NCI-H2029 treated with DMSO at 0.1 percent for 48 hours (cell line): ENCODE measurements at places on chromosomes 3 and 15.

DNA sequence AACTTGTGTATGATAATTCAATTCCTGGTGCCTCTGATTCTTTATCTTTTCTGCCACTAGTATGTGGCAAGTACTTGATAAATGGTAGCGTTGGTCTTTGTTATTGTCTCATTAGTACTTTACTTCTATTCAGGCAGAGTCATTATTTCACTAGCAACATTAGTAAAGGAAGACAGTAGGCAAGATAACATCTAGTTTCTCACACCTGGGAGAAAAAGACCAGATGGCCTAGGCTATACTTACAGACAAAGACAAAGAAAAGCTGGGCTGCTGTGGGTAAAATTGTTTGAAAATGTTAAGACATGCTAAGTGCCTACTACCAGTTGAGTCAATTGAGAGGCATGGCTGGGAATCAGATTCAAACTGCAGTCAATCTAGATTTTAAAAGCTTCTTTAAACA is 198.7 kb upstream of the CMC1 start:
- DNase-seq: no peak

DNA sequence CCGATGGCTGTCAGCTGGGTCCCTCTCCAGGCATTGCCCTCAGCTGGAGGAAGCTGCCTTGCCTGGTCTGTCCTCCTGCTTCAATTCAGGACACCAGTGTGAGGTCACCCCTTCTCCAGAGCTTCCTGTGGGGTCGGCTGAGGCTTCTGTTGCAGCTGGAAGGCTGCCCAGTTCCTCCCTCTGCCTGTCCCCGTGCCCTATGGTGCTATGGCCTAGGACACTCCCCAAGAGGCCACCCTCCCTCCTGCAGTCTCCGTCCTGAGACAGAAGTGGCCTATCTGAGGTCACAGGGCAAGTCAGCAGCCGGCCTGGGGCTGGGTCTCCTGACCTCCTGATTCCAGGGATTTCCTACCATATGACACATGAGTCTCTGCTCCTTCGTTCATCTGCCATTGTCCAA is 57.9 kb downstream of the RASGRF1 start:
- DNase-seq: no peak

DNA sequence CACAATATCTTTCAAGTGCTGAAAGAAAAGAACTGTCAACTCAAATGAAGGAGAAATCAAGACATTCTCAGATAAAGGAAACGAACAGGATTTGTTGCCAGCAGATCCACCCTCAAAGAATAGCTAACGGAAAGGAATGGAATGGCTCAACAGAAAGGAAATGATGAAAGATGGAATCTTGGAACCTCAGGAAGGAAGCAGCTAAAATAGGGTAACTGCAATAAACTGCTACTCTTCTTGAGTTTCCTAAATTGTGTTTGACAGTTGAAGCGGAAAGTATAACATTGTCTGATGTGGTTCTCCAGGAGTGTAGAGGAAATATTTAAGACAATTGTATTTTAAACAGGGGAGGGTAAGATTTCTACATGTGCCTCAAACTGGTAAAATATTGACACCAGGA is 22.0 kb downstream of the PRR23E start:
- no peak for DNase-seq

DNA sequence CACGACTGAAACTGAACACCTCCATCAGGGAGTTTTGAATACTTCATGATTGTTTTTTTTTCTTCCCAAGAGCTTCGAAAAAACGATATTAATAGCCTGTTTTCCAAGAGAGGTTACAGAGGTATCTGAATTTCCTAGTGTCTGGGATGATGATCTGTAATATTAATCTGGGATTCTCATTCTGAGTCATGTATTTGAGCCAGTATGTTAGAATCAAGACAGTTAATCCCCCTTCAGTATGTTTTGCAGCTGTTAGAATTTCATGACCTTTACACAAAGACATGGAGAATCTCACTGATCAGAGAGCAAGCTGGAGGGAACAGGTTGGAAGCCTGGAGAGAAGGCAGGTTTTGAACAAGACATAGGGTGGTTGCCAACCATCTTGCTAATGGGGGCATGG is 234.5 kb upstream of the GAP43 start:
- DNase-seq: no peak

- no peak for DNase-seq
These were observed 1045.9 kb downstream of the MCTP2 start for GRCh38 chr15:95277266-95277665.

- DNase-seq: no peak
These were observed 117.5 kb downstream of the PGPEP1L start for GRCh38 chr15:98889930-98890695.

DNA sequence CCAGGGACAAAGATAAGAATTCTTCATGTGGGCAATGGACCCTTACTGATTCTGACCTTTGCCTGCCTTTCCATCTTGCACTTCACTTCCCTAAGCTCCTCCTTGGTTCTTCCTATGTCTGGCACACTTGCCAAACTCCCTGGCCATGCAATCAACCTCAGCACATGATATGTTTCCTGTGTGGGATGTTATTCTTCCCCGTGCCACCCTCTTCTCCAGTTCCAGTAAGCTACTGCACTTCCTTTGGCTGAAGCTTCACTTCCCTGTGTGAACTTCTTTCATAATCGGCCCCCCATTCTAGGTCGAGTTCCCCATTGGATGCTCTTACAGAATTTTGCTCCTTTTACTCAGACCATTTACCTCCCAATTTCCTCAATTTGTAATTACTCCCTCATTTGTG is 10.7 kb upstream of the TASOR start:
- DNase-seq: no peak

DNA sequence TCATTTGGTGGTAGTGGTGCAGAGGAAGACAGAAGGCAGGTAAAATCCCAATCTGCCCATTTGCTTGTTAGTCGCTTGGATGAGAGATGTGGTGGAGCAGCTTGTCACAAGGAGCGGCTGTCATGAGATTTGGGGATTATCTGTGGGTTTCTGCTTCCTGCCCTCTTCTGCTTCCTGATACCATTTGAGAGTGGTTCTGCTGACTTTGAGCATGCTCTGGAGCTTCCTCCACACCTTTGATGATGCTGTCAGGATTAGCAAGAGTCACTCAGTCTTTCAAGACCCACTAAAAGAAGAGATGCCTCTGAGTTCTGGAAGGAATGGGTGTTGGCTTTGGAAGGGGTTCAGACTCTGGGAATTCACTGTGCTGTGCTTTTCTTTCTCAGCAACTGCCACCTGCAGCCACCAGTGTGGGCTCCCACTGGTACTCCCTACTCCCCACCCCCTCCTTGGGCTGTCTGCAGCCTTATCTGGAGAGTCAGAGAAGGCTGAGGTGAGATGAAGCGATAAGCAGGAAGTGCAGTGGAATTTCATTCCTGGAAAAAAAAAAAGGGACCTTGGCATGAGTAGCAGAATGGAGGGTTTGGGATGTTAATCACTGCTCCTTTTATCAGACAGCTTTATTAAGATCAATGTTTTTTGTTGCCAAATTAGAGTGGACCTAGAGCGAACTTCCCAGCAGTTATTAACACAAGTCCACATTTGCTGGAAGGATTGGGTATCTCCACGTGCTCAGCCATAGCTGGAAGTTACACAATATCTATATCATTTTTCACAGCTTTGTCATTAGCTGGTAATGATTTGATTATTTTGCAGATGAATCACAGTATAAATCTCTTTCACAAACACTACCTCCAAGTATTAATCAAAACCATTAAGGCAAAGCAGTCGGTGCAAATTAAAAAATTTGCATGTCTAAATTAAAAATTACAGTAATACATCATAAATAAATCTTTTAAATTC is 233.0 kb upstream of the SATB1 start:
- no peak for DNase-seq

GRCh38 chr15:43107751-43108150 is 1.9 kb upstream of the UBR1 start:
- no peak for DNase-seq

- DNase-seq: no peak
These were observed 32.2 kb downstream of the ANAPC13 start for GRCh38 chr3:134453631-134454030.

GRCh38 chr3:15430624-15431023 is 3.2 kb downstream of the EAF1 start:
- DNase-seq: no peak

DNA sequence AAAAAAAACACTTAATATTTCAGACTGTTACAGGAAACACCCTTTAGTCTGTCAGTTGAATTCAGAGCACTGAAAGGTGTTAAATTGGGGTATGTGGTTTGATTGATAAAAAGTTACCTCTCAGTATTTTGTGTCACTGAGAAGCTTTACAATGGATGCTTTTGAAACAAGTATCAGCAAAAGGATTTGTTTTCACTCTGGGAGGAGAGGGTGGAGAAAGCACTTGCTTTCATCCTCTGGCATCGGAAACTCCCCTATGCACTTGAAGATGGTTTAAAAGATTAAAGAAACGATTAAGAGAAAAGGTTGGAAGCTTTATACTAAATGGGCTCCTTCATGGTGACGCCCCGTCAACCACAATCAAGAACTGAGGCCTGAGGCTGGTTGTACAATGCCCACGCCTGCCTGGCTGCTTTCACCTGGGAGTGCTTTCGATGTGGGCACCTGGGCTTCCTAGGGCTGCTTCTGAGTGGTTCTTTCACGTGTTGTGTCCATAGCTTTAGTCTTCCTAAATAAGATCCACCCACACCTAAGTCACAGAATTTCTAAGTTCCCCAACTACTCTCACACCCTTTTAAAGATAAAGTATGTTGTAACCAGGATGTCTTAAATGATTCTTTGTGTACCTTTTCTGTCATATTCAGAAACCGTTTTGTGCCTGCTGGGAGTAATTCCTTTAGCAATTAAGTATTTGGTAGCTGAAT is 17.9 kb downstream of the TMEM43 start:
- no peak for DNase-seq

DNA sequence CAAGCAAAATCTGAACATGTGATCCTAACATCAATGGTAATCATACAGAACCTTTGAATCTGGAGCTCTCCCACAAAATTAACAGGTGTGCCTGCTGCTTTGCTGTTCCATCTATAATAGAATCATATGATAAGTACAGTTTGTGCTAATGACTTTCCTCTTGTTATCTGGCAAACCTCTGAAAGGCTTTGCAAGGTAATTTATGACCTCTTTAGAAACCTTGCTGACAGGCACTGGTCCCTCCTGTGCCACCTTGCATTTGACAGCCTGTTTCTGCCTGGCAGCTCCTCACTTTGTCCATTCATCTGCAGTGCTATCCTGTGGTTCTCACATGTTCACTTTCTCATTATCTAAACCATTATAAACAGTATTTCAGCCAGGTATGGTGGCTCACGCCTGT is 10.2 kb upstream of the HTR3C start:
- DNase-seq: no peak

- no peak for DNase-seq
These were observed 262.6 kb upstream of the ZNF385D start for GRCh38 chr3:22013641-22014040.

DNA sequence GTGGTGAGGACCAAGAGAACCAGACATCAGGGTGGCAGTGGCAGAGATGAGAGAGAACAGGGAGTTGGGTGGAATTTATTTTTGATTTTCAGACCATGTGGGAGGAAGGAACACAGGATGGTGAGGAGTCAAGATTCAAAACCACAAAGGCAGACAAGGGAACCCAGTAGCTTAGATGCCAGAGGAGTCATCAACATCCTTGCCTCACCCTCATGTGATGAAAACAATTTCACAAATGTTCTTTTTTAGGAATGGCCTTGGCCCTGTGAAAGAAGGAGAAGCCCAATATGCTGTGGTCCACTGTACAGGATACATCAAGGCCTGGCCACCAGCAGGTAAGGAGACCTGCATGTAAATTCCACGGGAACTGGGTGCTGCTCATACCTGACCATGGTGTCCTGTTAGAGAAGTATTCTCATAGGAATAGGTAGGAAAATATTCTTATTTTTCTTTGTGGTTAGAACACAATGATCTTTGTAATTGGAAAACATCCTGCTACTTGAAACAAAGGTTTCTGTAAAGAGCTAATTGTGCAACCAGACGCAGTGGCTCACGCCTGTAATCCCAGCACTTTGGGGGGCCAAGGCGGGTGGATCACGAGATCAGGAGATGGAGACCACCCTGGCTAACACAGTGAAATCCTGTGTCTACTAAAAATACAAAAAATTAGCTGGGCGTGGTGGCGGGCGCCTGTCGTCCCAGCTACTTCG is 110.0 kb downstream of the ARNT2 start:
- DNase-seq: no peak

DNA sequence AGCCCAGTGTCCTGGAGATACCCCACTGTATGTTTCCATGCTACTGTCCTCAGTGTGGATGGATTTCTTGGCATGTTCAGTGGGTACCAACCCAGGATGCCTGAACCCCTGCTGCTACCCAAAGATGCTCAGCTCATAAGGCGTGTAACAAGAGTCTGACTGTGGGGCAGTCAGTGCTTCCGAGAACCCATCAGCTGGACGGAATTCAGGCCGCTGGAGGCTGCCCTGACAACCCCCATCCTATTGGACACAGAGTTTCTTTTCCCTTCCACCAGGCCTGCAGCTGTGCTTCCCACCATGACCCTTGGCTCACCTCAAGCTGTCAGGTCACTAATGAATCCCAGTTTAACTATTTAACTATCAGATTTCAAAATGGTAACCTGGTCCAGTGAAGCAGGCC is 224.1 kb upstream of the FEZF2 start:
- no peak for DNase-seq

DNA sequence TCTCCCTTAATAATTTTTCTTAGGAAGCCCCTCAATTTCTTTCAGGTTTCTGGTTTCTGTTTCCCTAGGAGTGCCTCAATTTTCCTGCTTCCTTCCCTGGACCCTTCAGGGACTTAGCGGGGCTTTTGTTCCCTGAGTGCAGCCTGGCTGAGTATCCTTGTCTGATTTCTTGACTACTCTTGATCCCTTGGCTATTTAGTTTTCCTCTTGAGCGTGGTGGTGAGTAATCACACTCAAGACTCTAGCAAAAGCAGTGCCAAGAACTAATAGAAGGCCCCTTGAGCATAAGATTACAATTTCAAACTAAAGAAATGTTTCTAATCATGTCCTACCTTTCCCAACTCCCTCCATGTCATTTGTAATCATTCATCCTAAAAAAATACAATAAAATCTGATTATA is 94.3 kb upstream of the C3orf80 start:
- DNase-seq: no peak

DNA sequence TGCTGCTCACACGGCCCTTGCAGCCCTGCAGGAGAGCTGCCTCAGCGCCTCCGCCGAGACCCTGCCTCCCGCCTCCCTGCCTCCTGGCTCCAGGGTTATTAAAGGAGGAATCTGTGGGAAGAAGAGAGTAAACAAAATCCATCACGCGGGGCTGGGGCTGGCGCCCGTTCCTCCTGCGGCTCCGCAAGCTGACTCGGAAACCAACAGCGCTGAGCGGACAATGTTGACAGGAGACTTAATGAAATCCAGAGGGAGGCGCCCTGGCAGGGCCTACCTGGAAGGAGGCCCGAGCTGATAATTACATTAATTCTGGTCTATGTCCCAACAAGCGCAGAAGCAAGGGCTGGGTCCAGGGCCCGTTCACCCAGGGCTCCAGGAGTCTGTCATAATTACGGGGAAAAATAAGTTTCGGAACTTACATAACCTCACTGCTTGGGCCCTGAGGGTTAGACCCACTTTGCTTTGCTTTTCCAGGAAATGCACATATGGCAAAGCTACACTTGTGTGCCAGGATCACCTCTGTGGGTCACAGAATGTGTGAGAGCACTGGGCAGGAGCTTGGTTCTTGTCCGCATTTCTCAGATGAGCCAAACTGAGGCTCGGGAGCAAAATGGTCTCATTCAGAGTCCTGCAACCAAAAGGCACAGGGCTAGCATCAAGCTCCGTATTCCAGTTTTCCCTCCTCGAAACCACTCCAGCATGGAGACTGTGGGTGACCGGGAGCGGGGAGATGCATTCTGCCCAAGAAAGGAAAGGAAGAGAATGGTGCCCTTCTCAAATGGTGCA is 43.8 kb upstream of the SLC6A6 start:
- DNase-seq: peak; percentile 23
